ENCODE measurements at places on chromosomes 3 and 15.

DNA sequence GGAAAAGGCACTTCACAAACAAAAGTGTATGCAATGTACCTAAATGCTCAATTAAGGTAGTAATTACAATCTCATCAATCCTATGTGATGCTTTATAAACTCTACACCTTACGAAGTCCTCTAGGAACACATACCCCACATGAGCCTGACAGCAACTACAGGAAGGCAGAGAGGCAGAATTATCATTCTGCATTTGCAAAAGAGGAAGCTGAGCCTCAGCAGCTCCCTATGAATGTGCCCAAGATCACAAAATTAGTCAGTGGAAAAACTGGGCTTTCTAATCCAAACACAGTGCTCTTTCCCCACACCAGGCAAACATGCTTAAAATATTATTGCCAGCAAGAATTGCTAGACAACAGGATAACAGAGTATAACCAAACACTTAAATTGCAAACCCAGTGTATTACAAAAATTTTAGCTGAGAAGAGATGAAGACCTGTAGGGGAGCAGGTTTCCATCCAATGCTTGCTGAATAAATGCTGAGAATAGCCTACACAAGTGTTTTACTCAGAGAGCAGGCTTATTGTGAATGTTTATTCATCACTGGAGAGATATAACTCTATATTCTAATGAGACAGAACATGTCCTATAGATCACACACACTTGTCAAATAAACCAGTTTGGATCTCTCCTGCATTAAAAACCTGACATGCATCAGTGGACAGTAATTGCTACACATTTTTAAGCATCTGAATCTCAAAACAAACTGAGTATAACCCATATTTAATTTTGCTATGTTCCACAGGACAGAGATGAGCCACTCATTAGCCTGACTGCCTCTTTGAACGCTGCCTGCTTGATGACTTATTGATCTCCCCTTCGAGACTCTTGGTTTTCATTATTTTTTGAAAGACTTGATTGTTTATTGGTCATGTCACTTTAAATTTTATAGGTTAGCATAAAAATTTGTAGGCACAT lies 62.2 kb downstream of the PLCH1 start:
- no peak for DNase-seq

DNA sequence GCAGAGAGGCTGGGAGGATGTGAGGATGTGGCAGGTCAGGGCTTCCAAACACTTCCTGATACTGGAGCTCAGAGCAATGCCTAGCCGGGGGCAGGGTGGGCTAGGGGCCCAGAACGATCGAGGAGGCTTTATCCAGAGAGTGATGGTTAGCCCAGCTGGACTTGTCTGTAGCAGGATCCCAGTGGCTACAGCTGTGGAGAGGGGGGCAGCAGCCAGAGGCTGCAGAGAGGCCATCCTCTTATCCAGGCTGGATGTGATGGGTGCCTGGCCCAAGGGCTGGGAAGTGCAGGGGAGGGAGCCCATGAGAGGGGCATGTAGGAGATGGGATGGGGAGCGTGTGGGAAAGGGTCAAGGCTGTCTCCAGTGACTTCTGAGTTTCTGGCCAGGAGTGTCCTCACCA lies 4.6 kb downstream of the PARP3 start:
- DNase-seq = no peak

DNA sequence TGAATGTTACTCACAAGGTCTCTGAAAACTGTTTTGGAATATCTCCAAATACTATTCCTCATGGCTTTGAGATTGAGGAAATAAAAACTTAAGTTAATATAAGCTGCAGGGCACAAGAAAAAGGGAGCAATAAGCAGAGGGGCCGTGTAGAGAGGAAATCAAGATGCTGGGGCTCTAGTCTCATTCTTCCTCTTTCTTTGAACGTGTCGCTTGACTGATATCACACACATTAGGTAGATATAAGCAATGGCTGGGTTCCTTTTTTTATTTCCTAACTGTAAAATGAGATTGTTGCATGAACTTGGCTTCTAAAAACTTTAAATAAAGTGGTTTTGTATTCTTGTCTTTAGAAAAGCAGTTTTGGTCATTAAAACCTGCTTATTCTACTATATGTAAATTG lies 326.7 kb upstream of the ROPN1 start:
- no peak for DNase-seq

- no peak for DNase-seq
Measured at GRCh38 chr15:100033140-100033857, 300.1 kb upstream of the LYSMD4 start.

DNA sequence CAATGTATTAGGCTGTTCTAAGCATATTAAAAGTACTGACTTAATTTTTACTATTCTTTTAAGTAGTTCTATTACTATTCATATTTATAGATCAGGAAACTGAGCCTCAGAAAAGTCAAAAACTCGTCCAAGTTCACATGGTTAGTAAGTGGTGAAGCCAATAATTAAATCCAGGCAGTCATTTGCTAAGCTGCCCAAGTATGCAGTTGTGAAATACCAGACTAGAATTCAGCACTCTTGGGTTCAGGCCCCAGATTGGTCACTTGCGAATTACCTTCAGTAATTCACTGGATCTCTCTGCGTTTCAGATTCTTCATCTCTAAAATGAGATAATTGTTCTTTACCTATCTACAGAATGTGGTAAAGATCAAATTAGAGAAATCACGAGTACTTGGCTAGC lies 161.9 kb upstream of the CADPS start:
- DNase-seq = no peak

DNA sequence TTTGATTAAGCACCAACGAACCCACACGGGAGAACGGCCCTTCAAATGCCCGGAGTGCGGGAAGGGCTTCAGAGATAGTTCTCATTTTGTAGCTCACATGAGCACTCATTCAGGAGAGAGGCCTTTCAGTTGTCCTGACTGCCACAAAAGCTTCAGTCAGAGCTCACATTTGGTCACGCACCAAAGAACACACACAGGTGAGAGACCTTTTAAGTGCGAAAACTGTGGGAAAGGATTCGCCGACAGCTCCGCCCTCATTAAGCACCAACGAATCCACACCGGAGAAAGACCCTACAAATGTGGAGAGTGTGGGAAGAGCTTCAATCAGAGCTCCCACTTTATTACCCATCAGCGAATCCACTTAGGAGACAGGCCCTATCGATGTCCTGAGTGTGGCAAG lies 8.7 kb downstream of the ZNF774 start:
- no peak for DNase-seq

DNA sequence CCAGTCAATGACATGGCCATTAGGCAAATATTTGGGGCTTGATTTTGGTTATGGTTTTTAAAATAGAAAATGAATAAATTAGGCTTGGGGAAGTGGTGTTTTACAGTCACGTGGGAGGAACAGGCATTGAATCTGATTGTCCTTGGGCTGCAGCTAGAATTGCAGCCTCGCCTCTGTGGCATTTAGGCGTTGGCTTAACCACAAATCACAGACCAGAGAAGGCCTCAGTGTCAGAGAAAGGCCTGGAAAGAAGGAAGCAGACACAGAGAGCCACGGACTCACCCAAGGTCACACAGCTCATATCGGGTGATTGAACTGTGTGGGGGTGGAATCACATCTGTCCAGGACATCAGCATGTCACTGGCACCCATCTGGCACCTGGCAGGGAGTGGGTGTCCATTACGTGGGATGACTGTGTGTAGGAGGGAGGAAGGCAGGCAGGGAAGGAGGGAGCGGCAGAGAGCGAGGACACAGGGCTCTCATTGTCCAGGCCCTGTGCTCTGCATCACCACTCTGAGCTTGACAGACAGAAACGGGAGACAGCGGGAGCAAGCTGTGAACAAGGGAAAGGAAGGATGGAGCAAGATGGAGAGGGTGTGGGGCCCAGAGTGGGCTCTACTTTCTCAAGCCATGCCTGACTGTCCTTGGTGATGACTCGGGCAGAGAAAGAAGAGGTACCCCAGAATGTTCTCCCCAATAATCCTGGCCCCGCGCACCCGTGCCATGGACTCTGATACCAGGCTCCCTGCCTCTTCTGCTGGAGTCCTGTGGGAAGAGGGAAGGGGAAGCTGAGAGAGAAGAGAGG lies 186.4 kb downstream of the FAM43A start:
- DNase-seq = no peak

- no peak for DNase-seq
Measured at GRCh38 chr3:132418916-132419315, 1.6 kb downstream of the DNAJC13 start.

- no peak for DNase-seq
Measured at GRCh38 chr3:37257581-37257980, 83.2 kb upstream of the LRRFIP2 start.

DNA sequence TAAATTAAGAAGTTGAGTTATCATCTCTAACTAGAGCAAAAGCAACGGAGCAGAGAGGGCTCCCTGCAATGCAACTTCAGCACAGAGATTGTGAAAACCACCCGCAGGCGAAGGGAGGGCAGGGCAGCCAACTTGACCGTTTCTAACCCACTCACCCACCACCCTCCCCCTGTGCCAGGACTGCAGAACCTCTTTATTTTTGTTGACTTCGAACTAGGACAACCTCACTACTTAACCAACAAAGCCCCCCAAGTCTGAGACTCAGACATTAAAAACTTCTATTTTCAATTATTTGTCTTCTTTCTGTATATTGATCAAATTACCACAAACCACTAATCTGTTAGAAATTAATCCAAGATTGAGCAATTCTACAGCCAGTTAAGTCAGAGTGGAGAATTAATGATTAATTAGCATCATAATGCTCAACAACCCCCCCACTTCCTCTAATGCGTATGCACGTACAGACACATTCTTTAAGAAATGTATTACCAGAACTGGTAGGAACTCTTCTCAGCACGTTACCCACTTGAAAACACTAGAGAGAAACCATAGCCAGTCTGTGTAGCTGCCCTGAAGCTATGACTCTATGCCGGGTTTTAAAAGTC lies 2.0 kb downstream of the MGLL start:
- peak; percentile 55 for DNase-seq

DNA sequence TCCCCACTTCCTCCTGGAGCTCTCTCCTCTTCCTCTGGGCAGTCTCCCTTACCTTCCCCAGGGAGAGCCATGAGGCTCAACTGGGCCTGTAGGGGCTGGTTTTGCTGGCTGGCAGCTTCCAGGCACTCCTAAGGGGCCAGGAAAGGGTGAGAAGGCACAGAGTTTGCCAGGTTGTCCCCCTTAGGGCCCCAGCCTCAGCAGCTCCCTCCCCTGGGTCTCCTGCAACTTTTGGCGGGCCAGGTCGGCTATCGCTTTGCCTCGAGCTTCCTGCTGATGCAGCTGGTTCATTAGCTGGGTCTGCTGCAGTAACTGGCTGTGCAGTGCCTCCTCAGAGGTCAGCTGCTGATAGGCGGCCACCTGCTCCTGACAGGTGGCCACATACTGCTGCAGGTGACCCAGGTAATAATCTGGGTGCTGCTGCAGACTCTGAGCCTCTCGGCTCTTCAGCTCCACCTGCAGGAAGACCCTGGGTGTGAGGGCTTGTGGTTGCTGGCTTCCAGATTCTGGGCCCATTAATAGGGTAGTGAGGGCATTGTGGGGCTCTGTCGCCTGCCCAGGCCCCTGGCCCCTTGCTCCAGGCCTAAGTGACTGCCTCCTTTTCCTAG lies 29.7 kb upstream of the OR4F6 start:
- peak; percentile 25 for DNase-seq

DNA sequence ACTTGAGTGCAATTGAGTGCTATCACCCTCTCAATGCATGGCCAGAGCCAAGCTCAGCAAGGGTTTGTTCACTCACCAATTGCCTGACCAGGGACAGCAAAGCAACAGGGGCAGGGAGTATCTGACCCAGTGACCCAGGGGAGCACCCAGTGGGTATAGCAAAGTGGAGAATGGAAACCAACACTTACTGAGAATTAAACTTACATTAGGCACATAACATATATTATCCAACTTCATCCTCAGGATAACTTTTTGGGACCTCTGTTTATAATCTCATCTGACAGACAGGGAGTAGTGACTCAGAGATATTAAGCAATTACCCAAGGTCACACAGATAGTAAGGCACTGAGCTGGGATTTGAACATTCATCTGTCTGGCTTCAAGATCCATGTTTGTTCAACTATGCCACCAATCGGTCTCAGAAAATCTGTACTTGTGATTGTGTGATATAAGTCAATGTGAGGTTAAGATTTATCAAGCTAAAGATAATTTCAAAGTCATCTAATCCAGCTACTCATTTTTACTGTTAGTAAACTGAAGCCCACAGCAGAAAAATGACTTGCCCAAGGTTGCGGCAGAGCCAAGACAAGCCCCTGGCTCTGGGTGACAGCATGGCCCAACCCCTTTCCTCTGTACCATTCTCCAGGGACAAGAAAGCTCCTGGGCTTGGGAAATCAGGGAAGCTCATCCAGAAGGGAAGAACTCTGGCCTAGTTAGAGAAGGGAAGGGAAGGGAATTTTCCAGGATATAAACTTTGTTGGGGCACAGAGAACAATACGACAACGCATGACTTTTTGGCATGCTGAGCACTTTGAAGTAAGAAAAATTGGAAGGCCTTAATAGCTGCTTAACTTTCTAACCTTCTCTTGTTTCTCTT lies 138.0 kb upstream of the SMAD3 start:
- no peak for DNase-seq

DNA sequence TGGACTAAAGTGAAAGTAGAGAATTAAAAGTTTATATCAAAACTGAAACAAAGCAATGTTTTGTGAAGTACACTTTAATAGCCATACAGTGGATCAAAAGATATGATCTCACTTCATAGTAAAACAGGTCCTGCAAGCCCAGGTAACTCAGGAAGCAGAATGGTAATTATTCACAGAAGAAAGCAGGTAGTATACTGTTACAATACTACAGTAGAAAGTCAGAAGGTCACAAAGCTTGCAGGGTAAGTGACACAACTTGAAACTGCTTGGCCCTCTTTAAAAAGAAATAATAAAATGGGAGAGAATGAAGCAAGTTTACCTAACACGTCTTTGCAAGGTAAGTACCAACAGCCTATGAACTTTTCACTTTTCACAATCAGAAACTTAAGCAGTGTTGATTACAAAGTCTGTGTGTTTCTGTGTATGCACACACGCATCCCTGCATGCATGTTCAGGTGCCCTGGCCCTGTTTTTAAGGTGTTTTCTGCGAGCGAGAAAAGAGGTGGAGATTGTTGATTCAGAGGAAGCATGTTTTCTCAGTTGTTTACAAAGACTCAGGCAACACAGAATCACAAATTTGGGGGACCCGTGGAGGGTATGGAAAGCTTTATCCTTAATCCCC lies at the start of gene NAALADL2:
Gene NAALADL2, plus strand, starts transcription at position 221 of the 622 bp plus-strand sequence.
- no peak for DNase-seq

DNA sequence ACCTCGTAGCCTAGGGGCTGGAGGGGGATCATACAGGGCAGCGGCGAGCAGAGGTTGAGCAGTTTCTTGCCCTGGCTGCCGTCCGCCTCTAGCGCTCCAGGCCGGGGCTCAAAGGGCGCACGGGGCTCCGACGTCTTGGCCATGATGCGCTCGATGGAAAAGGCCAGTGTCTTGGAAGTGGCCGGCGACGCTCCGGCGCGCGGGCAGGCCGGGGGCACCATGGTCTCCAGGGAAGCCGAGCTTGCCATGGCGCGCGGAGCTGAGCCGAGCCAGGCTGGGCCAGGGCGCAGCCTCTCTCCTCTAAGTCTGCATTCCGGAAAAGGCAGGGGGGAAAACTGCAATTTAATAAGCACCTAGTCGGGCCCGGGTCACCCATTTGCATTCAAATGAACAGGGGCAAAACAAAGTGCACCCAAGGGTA lies 719 bp downstream of the FEZF2 start:
- no peak for DNase-seq

DNA sequence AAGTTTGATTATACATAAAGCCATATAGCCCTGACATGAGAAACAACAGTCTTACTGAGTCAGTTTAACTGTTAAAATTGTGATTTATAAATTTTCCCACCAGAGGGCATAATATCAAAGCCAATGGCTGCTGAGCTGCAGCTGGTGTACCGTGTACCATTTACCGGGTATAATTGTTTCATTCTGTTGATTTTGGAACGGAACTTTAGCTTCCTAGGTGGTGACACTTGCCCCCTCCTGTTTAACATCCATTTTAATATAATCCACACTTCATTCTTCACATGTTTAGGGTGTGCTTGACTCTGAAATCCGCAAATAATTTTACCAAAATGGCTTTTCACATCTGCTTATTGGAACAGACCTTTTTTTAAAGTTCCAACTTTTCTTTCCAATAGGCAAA lies 72.8 kb downstream of the SLC9A9 start:
- DNase-seq = peak; percentile 20
